ENCODE measurements at places on chromosomes 16 and 17.

DNA sequence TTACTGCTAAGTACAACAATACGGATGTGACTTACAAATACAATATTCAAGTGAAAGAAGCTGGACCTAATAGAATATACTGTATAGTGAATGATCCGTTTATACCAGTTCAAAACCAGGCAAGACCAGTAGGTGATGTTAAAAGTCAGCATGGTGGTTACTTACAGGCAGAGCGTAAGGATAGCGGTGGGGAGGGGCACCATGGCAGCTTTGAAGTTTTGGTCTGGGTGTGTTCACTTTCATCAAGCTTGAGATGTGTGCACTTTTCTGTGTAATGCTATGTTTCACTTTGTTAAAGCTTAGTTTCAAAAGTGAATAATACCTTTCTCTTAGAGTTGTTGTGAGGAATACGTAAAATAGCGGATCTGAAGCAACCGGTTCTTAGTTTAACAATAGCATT lies 16.5 kb upstream of the SLC35G3 start:
- DNase-seq, result no peak

GRCh38 chr17:600576-601243 lies 113.9 kb downstream of the VPS53 start:
- DNase-seq, result no peak

DNA sequence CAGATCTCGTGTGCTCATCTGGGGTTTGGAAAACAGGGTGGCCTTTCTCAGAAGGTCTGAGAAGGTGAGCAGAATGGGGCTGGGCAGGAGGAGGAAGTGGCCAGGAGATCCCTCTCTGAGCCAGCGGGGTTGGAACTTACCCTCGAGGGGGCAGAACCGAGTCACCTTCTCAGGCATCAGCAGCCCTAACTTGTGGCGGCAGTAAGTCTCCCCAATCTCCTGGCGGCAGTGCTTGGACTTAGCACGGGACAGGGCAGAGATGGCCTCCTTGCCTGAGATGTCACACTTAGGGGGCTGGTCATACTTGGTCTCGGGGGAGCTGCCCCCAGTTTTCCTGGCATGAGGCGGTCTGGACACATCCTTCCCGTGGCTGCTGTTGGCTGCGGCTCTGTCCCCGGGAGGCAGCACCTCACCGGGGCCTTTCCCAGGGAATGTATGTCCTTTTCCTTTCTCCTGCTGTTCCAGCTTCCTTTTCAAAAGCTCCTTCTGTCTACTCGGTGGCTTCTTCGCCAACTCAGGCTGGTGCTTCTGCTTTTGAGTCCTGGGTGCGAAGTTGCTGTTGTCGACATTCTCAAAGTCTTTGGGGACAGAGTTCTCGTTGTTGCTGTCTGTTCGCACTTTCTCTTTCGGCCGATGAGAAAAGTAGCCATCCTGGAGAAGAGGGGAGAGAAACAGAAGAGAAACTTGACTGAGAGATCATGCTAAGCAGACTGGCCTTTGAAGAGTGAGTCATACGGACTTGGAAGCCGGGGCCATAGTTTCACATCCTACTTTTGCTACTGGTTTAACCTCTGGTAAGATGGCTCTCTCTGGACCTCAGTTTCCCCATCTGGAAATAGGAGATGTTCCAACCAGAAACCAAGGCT lies 211.7 kb downstream of the XYLT1 start:
- DNase-seq, result no peak

DNA sequence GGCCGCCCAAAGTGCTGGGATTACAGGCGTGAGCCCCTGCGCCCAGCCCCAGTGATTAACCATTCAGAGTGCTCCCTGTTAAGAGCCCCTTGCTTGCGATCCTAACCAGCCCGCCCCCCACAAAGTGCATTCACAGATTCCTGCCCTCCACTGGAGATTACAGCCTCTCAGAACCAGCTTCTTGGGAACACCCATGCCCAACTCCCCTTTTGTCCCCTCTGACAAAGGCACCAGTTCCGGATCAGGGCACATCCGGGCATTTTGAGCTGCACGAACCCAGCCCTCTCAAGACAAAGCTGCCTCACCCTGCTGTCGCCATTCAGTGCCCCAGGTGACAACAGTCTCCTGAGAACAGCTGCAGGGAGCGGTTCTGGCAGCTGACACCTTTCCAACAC lies 848 bp upstream of the KRT19 start:
- DNase-seq, result no peak

DNA sequence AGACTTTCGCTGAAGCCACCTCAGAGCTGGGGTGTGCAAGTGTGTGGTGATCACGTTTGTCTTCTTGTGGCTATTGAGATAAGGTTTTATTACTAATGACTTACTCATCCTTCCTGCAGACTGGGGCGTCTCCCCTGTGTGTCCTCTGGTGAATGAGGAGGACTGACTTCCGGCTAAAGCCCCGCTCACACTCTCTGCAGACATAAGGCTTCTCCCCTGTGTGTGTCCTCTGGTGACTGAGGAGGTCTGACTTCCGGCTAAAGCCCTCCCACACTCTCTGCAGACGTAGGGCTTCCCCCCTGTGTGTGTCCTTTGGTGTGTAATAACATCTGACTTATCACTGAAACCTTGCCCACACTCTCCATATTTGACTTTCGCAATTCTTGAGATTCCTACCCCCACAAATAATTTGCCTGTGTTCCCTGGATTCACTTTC lies 19.4 kb downstream of the PRDM7 start:
- no peak for DNase-seq

DNA sequence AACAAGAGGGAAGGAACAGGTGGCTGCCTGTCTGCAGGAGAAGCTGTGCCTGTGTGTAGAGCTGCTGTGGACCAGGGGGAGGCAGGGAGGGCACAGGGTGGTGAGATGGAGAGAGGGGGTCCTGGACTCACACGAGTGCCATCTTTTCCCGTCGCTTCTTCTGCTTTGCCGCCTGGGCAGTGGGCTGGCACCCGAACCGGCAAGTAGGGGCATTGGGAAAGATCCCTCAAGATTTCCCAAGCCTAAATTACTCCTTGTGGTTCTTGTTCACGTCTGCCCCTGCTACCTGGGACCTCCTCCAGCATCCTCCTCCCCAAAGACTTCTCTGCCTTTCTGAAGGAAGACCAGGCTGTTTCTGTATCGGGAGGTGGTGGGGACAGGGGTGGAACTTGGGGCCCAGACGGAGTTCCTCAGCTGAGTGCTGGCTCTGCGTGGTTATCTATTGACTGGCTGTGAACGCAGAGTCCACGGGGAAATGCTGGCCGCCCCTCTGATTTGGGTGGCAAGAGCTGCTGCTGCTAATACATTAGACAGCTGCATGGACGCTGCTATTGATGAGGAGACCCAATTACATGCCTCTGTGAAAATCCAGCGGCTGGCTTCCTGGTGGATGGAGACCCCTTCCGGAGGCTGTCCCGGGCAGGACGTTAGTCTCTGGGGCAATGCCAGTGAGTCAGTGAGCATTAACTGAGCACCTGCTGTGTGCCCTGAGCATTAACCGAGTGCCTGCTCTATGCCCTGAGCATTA lies 114.5 kb downstream of the OR1D5 start:
- DNase-seq, result no peak
